ENCODE measurements at places on chromosomes 12 and 14.

DNA sequence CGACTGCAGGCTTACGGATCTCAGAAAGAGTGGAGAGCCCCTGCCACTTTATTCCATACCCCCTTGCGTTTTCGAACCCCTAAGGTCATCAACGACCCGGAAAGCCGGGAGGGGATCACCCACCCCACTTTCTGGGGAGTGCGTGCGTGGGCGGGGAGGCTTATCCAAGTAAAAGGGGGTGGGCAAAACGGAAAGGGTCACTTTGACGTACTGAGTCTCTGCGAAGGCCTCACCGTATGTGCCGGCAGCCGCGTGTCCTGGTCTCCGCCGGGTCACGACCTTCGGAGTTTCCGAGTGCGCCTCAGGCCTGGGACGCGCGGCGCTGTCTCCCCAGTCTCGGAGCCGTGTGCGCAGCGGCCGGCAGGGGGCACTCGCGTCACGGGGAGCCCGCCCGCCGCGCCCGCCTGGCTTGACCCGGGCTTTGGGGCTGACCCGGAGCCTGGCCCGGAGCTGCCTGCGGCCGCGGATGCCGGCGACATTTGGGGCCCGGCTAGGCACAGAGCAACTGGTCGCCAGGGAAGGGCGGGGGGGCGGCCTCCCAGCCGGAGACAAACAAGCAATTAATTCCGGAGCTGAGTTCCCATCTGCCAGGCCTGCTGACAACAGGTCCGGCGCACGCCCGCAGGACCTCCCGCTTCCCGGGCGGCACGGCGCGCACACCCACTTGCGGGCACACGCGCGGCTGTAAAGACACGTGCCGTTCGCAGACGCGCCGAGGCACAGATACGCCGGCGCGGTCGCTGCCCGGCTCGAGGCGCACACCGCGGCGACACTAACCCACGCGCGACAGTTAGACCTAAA lies 890 bp upstream of the KIF26A start:
- DNase-seq, result no peak

DNA sequence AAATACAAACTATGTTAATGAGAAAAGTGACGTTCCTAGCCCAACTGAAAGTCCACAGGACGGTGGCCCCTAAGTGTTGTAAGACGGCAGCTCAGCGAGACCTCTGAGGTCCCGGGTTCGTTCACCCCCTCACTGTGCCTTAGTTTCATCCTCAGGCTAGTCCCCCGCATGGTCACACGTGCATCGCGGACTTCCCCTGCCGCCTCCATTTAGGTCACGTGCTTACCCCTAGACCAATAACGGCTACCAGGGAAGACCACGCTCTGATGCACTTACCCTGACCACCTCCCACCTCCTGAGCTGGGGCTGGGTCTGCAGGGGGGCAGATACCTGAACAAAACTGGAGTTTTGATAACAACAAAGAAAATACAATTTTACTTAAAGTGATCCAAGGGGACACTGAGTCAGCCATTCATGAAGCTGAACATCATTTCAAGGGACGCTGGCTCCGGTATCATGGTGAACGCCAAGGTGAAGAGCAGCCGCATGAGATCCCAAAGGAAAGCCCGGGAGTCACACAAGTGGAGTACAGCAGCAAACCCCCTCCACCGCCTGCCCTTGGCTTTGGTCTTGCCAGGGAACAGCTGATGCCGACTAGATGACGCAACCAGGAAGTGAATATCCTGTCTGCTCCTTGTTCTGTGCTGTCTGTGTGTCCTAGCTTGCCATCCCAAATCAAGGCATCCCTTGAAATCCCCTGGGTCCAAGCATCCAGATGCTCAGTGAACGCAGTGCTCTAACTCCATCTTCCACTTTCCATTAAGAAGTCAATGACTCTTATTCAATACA lies 274.1 kb downstream of the PCNX1 start:
- no peak for DNase-seq

- DNase-seq, result no peak
These were observed 67.2 kb upstream of the TMEM263 start for GRCh38 chr12:106888348-106888970.

DNA sequence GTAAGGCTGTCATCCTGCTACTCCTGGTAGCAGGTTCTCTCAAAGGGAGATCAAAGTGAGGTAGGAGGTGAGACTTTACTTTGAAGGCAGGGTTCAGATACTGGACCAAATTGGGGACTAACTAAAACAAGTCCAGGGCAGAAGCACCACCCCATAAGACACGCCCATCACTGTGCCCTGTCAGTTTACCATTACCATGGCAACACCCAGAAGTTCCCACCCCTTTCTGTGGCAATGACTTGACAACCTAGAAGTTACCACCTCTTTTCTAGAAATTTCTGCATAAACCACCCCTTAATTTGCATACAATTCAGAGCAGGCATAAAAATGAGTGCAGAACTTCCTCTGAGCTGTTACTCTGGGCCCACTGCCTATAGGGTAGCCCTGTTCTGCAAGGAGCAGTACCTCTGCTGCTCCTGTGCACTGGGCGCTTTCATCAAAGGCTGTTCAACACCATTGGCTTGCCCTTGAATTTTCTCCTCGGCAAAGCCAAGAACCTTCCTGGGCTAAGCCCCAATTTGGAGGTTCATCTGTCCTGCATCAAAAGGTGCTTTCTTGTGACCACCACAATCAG lies 64.8 kb upstream of the MAX start:
- DNase-seq, result no peak

GRCh38 chr12:31999692-32000091 lies 40.5 kb downstream of the RESF1 start:
- no peak for DNase-seq

DNA sequence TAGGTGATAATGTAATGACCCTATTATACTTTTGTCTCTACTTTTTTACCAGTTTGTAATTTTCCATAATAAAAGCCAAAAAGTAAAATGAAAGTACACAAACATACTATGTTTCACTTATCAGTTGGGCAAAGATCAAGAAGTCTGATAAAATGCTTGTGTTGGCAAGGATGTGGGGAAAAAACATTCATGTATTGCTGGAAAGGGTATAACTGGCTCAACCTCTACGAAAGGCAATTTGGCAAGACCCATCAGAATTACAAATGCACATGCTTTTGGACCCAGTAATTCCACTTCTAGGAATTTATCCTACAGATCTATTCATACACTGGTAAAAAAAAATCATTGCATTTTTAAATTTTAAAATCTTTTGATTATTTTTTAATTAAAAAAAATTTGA lies 68.0 kb downstream of the SPTB start:
- no peak for DNase-seq

DNA sequence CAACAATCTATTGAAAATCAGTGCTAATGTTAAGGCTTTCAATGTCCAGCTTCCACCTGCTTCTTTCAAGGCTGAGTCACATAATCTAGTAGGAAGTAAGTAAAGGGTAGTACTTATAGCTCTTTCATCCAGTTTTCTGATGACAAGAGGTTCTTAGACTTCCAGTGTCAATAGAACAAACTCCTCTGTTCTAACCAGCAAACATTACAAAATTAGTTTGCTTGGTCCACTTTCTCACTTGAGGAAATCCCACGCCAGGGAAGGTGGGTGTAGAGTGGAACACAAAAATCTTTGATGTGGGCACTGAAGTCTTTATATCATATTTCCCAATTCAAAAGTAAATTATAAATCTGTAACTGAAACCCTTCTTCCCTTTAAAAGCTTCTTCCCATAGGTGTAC lies 2.6 kb downstream of the NPC2 start:
- no peak for DNase-seq

DNA sequence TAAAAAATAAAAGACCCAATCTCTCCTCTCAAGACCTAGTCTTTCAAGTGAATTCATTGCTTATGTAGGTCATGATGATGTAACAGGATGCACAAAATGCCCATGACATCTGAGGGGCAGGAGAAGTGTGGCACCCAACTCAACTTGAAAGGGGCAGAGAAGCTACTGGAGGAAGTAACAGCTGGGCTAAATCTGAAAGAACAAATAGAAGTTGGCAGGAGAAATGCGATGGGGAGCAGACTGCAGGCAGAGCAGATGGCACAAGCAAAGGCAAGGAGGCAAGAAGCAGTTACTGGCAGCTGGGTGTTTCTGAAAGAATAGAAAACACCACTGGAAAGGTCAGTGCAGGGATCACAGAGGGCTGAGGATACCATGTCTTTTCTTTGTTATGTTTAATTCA lies 14.6 kb downstream of the SLC38A4 start:
- DNase-seq, result no peak

DNA sequence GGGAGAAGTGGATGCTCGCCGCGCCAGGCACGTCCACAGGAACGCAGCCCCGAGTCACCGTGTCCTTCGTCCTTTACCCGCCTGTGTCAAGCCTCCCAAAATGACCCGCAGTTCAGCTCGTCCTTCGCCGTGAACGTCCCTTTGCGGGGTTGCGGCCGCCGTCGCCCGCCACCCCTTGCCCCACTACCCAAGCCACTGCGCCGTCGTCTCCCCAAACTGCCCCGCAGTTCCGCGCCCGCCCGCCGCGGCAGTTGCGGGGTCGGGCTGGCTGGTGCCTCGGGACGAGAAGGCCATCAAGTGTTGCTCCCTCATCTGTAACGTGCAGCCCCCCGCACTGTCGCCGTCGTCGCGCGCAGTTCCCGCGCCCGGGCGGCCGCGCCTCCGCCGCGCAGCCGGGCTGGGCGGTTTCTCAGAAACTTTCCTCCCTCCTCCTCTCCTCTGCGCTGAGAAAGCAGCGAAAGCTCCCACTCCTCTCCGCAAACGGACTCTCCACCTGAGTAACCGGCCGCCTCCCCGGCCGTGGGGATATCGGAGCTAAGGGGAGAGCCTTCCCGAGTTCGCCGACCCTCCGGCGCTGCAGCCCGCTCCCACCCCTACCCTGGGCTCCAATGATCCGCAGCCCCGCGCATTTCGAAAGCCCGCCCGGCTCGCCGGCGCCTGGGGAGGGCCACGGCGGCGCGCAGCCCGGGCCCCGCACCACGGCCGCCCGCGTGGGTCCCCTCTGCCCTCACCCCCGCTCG lies 6.7 kb downstream of the CDKN1B start:
- DNase-seq, result no peak

DNA sequence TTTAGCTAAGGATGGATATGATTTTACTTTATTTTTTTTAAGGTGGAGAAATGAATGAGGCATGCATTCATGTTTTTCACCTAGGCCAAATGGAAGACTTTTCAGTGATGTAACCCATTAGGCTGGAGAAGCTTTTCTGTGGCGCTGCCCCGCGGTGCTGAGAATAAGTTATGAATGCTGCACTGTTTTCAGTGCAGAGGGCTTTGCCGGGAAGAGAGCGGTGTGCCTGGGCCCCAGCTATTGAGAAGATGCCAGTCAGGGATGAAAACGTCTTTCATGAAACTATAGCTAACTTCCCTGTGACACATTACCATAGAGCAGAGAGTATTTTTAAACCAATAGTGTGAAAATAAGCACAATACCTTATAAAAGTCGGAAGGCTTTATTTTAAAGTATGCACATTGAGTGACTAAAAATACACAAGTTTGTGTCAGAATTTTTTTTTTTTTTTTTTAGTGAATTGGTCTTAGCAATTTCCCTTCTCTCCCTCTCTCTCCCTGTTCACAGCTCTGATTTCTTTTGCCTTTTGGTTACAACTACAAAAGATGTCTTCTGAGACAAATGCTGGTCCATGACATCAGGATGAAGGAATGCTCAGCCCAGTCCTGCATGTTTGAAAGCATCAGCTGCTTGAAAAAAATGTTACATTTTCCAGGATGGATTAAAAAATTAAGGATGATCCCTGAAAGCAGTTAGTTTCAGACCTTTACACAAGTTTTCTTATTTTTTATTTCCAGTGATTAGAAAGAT lies 48.3 kb downstream of the NPAS3 start:
- DNase-seq, result no peak

GRCh38 chr12:74619084-74619483 lies 81.4 kb downstream of the ATXN7L3B start:
- no peak for DNase-seq

DNA sequence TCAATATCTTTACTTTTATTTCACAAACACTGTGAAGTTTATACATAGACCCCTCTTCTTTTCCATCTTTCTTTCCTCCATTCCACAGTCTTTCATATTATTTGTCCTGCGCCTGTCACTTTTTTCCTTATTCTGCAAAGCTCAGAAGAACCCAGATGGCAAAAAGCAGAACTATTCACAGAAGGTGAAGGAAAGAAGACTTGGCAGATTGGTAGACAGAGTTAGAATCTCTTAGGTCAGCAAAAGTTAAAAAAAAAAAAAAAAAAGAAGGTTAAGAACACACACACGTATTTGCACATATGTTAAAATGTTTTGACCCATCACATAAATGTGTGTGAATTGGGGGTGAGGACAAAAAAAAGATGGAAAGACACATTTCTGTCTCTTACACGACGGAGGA lies 50.3 kb upstream of the ABCC9 start:
- no peak for DNase-seq

DNA sequence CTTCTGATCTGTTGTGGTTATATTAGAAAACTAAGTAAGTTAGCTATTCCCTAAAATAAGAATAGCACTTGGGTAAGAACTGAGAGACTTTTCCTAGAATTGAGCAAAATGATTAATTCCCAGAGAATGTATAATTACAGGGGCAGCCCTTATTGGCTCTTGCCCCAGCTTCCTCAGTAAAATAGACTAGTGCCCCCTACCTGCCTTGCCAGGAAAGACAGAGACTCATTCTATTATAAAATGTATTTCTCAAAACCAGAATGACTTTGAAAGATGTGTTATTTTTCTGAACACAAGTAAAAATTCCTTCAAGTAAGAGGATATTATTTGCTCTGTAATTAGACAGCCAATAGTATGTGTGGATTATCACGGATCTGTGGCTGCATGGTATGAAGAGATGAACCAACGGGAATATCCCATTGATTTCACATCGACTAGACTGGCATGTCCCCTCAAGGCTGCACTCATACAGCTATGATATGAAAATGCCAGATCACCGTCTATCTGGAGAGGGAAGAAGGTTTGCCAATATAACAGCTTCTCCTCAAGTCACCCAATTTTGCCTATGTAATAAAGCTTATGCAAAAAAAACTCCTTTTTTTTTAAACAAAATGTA lies 7.4 kb upstream of the GLRX5 start:
- DNase-seq, result no peak

- DNase-seq, result no peak
These were observed 204.1 kb downstream of the STXBP6 start for GRCh38 chr14:24845851-24846250.

DNA sequence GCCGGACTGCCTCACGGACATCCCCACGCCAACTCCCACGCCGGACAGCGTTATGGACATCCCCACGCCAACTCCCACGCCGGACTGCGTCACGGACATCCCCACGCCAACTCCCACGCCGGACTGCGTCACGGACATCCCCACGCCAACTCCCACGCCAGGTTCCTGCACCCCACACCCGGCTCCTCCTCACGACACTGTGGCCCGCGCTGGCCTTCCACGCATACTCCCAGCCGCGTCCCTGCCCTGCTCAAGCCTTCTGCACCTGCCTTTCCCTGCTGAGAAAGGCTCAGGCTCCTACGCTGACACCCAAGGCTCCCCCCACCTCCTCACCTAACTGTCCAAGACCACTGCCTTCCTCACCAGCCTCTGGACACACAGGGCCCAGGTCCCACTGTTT lies 9.7 kb downstream of the CACNA2D4 start:
- no peak for DNase-seq

GRCh38 chr12:41923351-41923750 lies 221.3 kb downstream of the GXYLT1 start:
- DNase-seq, result no peak

- DNase-seq, result no peak
These were observed 29.2 kb downstream of the ERG28 start for GRCh38 chr14:75631453-75631831.

GRCh38 chr14:31659278-31659677 lies 98.1 kb downstream of the NUBPL start:
- DNase-seq, result no peak

- DNase-seq, result no peak
These were observed 55.1 kb upstream of the ARID2 start for GRCh38 chr12:45674181-45674977.

GRCh38 chr14:91088585-91089235 lies 25.2 kb upstream of the DGLUCY start:
- no peak for DNase-seq

All from cortex of kidney (tissue), 1 donor.